ENCODE measurements at places on chromosomes 12 and 14. TPM values are rescaled to one million over a fixed set of nuclear protein-coding genes. Genes with fewer than 3 reads are reported as not detected.

PYGL gene
- 1.3 TPM for polyA plus RNA-seq

SIX6 gene
- not detected for polyA plus RNA-seq

SELPLG gene
- polyA plus RNA-seq = 23.6 TPM

COCH gene
- polyA plus RNA-seq = 2.6 TPM

DAO gene
- not detected for polyA plus RNA-seq

ABHD12B gene
- not detected for polyA plus RNA-seq

CD69 gene
- polyA plus RNA-seq = 7.3 TPM

HECTD1 gene
- 28.1 TPM for polyA plus RNA-seq

A2M gene
- polyA plus RNA-seq = 0.20 TPM

GPRC5D gene
- polyA plus RNA-seq = 0.32 TPM

RIMKLB gene
- polyA plus RNA-seq = 0.83 TPM

MYL2 gene
- 0.38 TPM for polyA plus RNA-seq

MEG3 gene
- not detected for polyA plus RNA-seq

PLA2G1B gene
- polyA plus RNA-seq = not detected

RFC5 gene
- 70.0 TPM for polyA plus RNA-seq

NYNRIN gene
- polyA plus RNA-seq = 0.04 TPM

STAC3 gene
- polyA plus RNA-seq = 1.7 TPM

CLEC1A gene
- polyA plus RNA-seq = not detected

GLI1 gene
- polyA plus RNA-seq = 0.27 TPM

BDKRB2 gene
- polyA plus RNA-seq = not detected

Data from GM12878 (cell line).